Mesenchymal stem cell (in vitro differentiated cells and primary cell): ENCODE measurements at places on chromosomes 5 and 9.

- H3K36me3 ChIP-seq: peaks cover 4% of the 10 kb centered on the region
- no peak for DNase-seq
- peak overlapping the region; percentile 84 for H3K27ac ChIP-seq
- H3K27me3 ChIP-seq: peaks cover 21% of the 10 kb centered on the region
These were observed 31.2 kb downstream of the SEMA4D start for GRCh38 chr9:89466451-89467277.

DNA sequence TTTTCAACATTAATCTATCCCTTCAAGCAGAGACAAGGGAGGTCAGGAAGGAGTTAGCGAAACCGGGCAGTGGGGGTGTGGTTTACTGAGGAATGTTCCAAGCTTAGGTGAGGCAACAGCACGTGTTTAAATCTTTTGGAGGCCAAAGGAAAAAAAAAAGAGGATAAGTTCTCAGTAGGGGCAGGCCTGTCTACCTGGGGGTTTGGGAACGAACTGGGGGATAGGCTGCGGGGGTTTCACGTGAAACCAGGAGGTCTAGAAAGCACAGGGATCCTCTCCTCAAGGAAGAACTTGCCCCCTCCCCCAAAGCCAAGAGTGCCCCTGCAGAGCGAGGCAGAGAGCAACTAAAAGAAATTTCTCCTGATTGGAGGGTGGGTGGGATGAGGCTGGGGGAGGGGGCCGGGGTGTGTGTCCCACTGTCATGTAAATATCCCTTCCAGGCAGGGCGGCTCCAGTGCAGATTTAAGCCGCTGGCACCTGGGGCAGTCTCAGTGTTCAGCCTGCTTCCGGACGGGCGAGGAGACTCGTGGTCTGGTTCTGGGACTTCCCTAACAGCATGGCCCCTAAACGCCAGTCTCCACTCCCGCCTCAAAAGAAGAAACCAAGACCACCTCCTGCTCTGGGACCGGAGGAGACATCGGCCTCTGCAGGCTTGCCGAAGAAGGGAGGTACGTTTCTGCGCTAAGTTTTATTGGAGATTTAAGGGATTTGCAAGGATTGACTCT, 5.5 kb upstream of the SET start:
- no peaks in the 10 kb centered on the region for H3K27me3 ChIP-seq
- H3K36me3 ChIP-seq: peaks cover 3% of the 10 kb centered on the region
- H3K4me3 ChIP-seq: peak overlapping the region; percentile 70
- peak overlapping the region; percentile 92 for H3K27ac ChIP-seq

DNA sequence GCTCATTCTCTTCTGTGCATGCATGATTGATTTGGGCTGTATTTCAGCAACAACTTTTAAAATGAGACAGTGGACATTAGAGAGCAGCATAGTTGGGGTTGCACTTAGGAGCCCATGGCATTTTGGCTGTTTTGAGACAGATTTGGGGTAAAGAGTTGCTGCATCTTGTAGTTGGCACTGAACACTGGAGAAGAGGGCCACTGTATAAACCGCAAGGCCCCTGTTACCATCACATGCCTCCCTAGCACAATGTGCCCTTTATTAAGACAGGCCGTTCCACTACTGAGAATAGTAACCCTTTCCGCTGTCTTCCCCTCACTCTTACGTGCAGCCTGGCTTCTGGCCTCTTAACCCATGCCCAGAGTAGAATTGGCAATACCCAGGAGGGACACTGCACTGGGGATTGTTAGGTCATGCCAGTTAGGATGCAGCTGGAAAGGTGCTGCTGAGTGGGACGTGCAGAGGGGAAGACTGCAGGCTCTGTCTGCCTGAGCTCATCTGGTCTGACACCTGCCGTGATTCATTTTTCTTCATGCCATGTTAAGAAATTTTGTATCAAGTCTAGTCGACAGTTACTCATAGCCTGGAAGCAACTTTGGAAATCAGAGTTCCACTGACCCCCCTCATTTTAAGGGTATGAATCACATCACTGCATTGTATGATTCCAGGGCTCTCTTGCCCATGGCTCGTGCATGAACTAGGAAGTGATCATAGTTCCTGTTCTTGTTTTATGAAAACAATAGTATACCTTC, 146.9 kb upstream of the DMRT1 start:
- no peaks in the 10 kb centered on the region for H3K27me3 ChIP-seq
- H3K36me3 ChIP-seq: no peaks in the 10 kb centered on the region
- peak overlapping the region; percentile 93 for H3K27ac ChIP-seq

GRCh38 chr5:370959-371810, 49.7 kb downstream of the AHRR start:
- H3K36me3 ChIP-seq: peaks cover 6% of the 10 kb centered on the region
- DNase-seq: peak; percentile 45
- H3K4me3 ChIP-seq: no peak overlapping the region
- H3K4me1 ChIP-seq: peaks cover 39% of the 10 kb centered on the region
- H3K27me3 ChIP-seq: no peaks in the 10 kb centered on the region

DNA sequence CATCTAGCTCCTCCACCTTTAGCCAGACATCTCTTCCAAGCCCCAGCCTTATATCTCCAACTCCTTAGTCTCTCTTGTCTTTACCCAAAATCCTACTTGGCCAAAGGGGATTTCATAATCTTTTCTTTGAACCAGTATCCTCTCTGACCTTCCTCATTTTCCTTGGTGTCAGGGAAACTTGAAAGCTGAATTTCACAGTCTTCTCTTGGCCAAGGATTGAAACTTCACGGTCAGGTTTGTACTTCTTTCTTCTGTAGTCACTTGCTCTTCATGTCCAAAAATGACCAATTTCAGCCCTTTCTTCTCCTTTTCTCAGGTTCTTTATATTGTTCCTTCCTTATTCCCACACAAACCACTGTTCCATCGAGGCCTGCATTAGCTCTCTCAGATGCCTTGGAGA, 473.7 kb upstream of the KLF4 start:
- no peaks in the 10 kb centered on the region for H3K36me3 ChIP-seq
- H3K4me3 ChIP-seq: no peak overlapping the region
- H3K27me3 ChIP-seq: no peaks in the 10 kb centered on the region
- DNase-seq: no peak

- H3K4me3 ChIP-seq: no peak overlapping the region
- no peak overlapping the region for H3K27ac ChIP-seq
- DNase-seq: no peak
- peaks cover 4% of the 10 kb centered on the region for H3K27me3 ChIP-seq
These were observed 49.6 kb downstream of the FAT2 start for GRCh38 chr5:151541571-151541970.

GRCh38 chr9:20495098-20495497, 127.2 kb downstream of the MLLT3 start:
- no peaks in the 10 kb centered on the region for H3K36me3 ChIP-seq
- no peak overlapping the region for H3K4me3 ChIP-seq
- no peak overlapping the region for H3K27ac ChIP-seq
- no peaks in the 10 kb centered on the region for H3K4me1 ChIP-seq

GRCh38 chr9:92094655-92095054, 20.6 kb downstream of the SPTLC1 start:
- H3K36me3 ChIP-seq: peaks cover 10% of the 10 kb centered on the region
- H3K27ac ChIP-seq: no peak overlapping the region
- DNase-seq: peak; percentile 33
- H3K27me3 ChIP-seq: no peaks in the 10 kb centered on the region

GRCh38 chr9:130473566-130473965, 28.8 kb downstream of the ASS1 start:
- H3K36me3 ChIP-seq: peaks cover 47% of the 10 kb centered on the region
- no peak overlapping the region for H3K27ac ChIP-seq
- no peaks in the 10 kb centered on the region for H3K27me3 ChIP-seq
- no peaks in the 10 kb centered on the region for H3K4me1 ChIP-seq
- DNase-seq: no peak
- H3K4me3 ChIP-seq: no peak overlapping the region

DNA sequence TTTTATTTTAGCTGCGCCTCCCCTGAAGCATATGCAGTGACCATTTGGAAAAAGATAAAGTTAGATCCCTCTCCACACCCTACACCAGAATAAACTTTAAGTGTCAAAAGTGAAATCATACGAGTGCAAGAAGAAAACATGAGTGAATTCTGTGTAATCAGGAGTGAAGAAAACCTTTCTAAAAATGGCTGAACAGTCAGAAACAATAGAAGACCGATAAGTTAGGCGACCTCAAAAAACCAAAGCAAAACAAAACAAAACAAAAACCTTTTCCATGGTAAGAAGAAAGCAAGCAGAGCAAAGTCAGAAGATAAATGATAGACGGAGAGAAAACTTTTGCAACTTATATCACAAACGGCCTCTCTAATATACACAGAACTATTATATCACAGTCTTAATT, 16.6 kb upstream of the TSC1 start:
- H3K36me3 ChIP-seq: no peaks in the 10 kb centered on the region
- no peak overlapping the region for H3K27ac ChIP-seq
- DNase-seq: no peak
- H3K27me3 ChIP-seq: peaks cover 37% of the 10 kb centered on the region

GRCh38 chr9:99513441-99514112, 291.5 kb downstream of the SEC61B start:
- no peak for DNase-seq
- H3K27ac ChIP-seq: no peak overlapping the region
- no peak overlapping the region for H3K4me3 ChIP-seq
- H3K36me3 ChIP-seq: no peaks in the 10 kb centered on the region
- no peaks in the 10 kb centered on the region for H3K27me3 ChIP-seq

DNA sequence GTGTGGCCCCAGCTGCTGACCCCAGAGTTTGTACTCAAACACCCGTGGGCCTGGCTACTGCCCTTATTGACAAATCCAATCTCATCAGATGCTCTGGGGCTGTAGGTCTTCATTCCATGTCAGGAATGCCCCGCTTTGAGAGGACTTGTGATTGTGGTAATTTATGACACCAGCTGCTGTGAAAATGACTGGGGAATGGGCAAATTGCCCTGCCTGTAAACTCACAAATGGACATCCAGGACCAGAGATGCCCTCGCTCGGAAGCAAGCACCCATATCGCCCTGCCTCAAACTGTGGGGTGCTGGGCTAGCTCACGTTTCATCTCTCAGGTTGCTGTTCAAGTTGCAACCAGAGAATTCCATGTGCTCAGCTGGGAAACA, 225.9 kb upstream of the MAP3K1 start:
- DNase-seq: no peak
- H3K4me1 ChIP-seq: peaks cover under 1% of the 10 kb centered on the region
- no peak overlapping the region for H3K4me3 ChIP-seq
- H3K27ac ChIP-seq: no peak overlapping the region
- H3K36me3 ChIP-seq: no peaks in the 10 kb centered on the region
- H3K27me3 ChIP-seq: peaks cover 42% of the 10 kb centered on the region

- no peaks in the 10 kb centered on the region for H3K4me1 ChIP-seq
- no peaks in the 10 kb centered on the region for H3K27me3 ChIP-seq
These were observed 50.1 kb downstream of the ADAMTS2 start for GRCh38 chr5:179294891-179295777.

DNA sequence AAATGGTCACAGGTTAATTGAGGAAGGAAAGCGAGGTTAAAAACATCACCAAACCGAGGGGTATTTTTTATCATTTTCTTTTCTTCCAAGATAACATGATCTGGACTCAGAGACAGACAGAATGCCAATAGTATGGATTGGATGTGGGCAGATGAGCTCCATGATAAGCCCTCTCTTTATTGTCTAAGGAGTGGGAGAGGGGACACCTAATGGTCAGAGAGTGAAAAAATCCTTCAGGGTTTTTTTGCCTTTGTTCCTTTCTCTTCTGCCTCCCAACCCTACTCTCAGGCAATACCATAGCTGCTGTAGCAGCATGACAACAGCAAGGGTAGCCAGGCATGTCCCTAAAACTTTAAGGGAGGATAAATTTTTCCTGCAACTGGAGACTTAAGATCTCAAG, 94.7 kb downstream of the DIRAS2 start:
- H3K27ac ChIP-seq: no peak overlapping the region
- no peaks in the 10 kb centered on the region for H3K4me1 ChIP-seq
- peak; percentile 10 for DNase-seq

- H3K36me3 ChIP-seq: peaks cover 58% of the 10 kb centered on the region
- no peaks in the 10 kb centered on the region for H3K27me3 ChIP-seq
- no peak overlapping the region for H3K4me3 ChIP-seq
These were observed 125.6 kb upstream of the DMRT1 start for GRCh38 chr9:715743-716400.

DNA sequence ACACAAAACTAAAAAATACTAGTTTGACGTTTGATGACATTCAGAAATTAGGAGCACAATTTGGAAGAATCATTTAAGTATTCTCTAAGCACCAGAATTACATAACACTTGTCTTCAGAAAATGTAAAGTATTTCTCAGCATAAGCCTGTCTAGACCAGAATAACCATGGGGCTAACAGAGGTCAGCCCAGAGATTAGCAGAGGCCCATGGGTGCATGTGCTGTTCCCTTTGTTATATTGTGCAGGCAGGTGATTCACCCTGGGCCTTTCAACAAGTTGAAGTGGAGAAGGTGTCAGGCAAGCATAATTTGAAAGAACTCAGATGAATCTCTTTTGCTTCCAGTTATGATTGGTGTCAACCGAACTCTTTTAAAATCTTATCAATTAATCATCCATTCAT, 227.9 kb downstream of the LURAP1L start:
- no peak overlapping the region for H3K4me3 ChIP-seq
- no peak overlapping the region for H3K27ac ChIP-seq
- no peaks in the 10 kb centered on the region for H3K27me3 ChIP-seq
- DNase-seq: no peak

DNA sequence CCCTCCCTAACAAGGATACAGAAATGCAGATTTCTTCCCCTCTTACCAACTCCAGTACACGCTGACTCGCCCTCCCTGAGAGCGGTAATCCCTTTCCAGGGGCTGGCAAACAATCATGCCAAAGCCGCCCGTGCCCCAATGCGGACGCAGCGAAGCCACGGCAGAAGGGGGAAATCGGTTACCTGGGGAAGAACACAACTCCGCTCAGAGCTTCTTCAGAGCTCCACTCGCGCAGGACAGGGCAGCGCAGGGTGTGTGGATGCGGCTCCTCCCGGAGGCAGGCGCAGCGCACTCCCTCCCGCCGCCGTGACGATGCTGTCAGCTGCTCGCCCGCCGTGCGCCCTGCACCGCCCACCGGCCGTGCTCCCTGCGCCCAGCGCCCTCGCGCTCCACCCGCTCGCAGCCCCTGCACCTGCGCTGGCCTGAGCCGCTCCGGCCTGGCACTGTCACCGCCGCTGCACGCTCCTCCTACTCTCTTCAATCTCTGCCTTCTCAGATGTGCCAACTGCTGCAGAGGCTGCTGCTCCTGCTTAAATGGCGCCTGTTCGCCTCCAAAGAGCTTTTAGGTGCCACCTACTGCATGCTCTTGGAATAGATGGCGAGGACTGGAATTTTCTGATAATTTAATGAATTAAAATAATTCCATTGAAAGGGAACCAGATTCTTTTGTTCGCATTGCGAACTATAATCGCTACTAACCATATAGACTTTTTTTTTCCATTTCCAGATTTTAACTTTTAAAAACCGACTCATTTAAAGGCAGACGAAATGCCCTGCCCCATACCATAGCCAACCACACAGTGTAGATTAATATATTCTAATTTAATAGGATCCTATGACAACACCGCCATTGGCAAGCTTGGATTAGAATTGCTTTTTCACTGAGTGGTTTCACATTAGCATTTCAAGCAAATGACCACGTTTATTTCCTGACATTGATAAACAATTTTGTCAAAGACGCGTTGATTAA, at the start of gene DIRAS2:
DIRAS2 (minus strand) TSS at position 255 of the 970 bp plus-strand sequence. CDS start 28,997 bp downstream, outside the sequence.
- peak within 1 kb of the TSS; percentile 79 for H3K4me3 ChIP-seq
- H3K27me3 ChIP-seq: peaks cover 62% of the 10 kb centered on the region
- peak within 1 kb of the TSS; percentile 98 for H3K27ac ChIP-seq
- DNase-seq: peak; percentile 71
